ENCODE measurements at places on chromosomes 5 and 9.
A peak's percentile ranks its signal among the peaks of the same experiment; 100 is the strongest.

GRCh38 chr5:103216137-103216536 lies 42.4 kb upstream of the MACIR start:
- peak overlapping the region; percentile 73 for H3K27ac ChIP-seq
- H3K27me3 ChIP-seq = peaks cover 2% of the 10 kb centered on the region
- H3K4me3 ChIP-seq = peak overlapping the region; percentile 2
- peaks cover 20% of the 10 kb centered on the region for H3K4me1 ChIP-seq

- H3K27me3 ChIP-seq = peaks cover 6% of the 10 kb centered on the region
- H3K36me3 ChIP-seq = no peaks in the 10 kb centered on the region
- no peak overlapping the region for H3K4me3 ChIP-seq
- no peak for DNase-seq
- H3K4me1 ChIP-seq = peaks cover 28% of the 10 kb centered on the region
- no peak overlapping the region for H3K27ac ChIP-seq
Measured at GRCh38 chr9:99814359-99814758, 7.3 kb upstream of the NR4A3 start.

DNA sequence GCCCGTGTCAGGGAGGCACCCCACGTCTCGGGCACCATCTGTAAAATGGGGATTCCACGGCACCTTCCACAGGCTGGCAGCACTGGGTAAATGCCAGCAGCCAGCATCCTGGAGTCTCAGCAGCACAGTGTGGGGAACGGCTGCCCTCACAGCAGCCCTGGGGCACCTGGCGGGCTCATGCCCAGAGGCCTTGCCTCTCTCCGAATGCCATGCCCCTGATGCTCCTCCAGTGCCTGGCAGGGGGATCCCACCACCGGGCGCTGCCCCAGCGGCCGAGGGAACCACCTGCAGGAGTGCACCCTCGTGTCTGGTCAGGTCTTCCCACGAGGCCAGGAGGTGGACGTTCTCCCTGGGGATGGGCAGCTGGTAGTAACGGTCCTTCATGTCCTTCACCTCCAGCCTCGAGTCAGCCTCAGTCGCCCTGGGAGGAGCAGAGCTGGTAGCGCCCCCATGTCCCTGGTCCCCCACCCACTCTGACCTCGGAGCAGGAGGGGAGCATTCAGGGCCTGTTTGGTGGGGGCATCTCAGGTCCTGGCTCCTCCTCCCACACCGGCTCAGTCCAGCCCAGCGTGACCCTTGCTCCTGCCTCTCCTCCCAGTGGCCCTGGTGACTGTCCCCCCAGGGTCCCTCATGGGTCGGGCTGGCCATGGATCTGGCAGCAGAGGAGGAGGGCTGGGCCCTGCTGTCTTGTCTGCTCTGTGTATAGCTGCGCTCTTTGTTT lies 49.9 kb upstream of the NRARP start:
- no peaks in the 10 kb centered on the region for H3K4me1 ChIP-seq
- H3K27me3 ChIP-seq = no peaks in the 10 kb centered on the region
- H3K27ac ChIP-seq = no peak overlapping the region
- DNase-seq = no peak
- H3K4me3 ChIP-seq = no peak overlapping the region
- H3K36me3 ChIP-seq = no peaks in the 10 kb centered on the region

- H3K36me3 ChIP-seq = no peaks in the 10 kb centered on the region
- H3K4me1 ChIP-seq = no peaks in the 10 kb centered on the region
- H3K27ac ChIP-seq = no peak overlapping the region
- no peaks in the 10 kb centered on the region for H3K27me3 ChIP-seq
Measured at GRCh38 chr5:158423623-158424200, 564.8 kb upstream of the CLINT1 start.

GRCh38 chr9:126000256-126000655 lies 253.1 kb downstream of the PBX3 start:
- H3K4me1 ChIP-seq = no peaks in the 10 kb centered on the region
- no peak overlapping the region for H3K4me3 ChIP-seq
- no peak for DNase-seq
- H3K27ac ChIP-seq = no peak overlapping the region
- no peaks in the 10 kb centered on the region for H3K36me3 ChIP-seq

GRCh38 chr5:23071682-23072081 lies 218.5 kb upstream of the CDH12 start:
- no peaks in the 10 kb centered on the region for H3K36me3 ChIP-seq
- no peak for DNase-seq
- H3K4me1 ChIP-seq = no peaks in the 10 kb centered on the region
- no peak overlapping the region for H3K4me3 ChIP-seq

DNA sequence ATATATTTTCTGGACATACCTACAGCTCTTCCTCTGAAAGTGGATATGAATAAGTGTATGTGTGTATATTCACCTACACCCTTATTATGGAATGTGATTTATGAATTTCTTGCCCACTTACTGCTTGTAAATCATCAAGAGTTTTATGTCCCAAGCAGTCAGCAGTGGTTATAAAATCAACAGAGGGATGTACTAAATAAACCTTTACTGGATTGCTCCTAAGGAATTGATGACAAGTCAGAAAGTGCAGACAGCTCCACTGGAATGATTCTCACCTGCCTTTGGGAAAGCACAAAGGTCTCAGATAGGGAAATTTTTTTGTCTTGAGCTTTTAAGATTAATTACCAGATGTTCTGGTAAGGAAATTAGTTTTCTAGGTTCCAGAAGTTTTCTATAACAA lies 9.3 kb downstream of the TMEM174 start:
- no peak overlapping the region for H3K4me3 ChIP-seq
- H3K4me1 ChIP-seq = no peaks in the 10 kb centered on the region
- DNase-seq = no peak
- H3K27me3 ChIP-seq = peaks cover 47% of the 10 kb centered on the region
- no peaks in the 10 kb centered on the region for H3K36me3 ChIP-seq

GRCh38 chr9:89941875-89942274 lies 337.1 kb downstream of the GADD45G start:
- H3K4me3 ChIP-seq = no peak overlapping the region
- no peaks in the 10 kb centered on the region for H3K4me1 ChIP-seq
- peaks cover 35% of the 10 kb centered on the region for H3K27me3 ChIP-seq
- DNase-seq = no peak

- DNase-seq = no peak
- no peak overlapping the region for H3K4me3 ChIP-seq
- H3K36me3 ChIP-seq = peaks cover 56% of the 10 kb centered on the region
- H3K27ac ChIP-seq = no peak overlapping the region
Measured at GRCh38 chr5:31554552-31554951, 22.5 kb downstream of the C5orf22 start.

GRCh38 chr5:102545175-102545574 lies 46.4 kb upstream of the SLCO6A1 start:
- H3K4me3 ChIP-seq = no peak overlapping the region
- H3K27me3 ChIP-seq = peaks cover 13% of the 10 kb centered on the region
- H3K27ac ChIP-seq = no peak overlapping the region
